Eye (tissue), 1 donor: ENCODE measurements at places on chromosomes 4 and X.

DNA sequence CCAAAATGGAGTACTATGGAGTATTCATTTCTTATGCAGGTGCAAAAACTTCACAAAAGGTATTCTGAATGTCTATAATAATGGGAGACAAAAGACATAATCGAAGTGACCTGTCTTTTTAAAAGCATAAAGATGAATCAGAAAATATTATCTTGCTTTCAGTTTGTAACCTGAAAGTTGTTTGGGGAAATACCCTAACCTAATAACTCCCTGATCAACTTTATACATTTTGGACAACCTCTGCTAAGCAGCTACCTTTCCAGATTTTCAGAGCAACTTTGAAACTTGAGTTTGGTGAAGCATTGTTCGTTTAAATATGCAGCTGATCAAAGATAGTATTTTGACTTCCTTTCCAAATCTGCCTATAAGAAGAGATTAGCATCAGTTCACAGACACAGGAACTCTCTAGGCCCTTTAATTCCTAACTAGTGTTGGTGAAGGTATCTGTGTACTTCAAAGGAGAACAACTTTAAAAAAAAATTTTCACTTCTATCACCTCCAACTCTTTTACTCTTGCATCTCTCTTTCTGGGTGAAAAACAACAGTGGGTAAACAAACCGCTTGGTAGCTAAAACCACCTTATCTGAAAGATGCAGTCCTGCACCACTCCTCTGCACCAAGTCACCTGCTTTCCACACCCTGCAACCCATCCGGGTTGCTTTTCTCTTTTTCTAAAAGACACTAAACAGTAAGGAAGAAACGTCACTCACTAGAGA is 26.5 kb downstream of the CD40LG start:
- no peak for DNase-seq

DNA sequence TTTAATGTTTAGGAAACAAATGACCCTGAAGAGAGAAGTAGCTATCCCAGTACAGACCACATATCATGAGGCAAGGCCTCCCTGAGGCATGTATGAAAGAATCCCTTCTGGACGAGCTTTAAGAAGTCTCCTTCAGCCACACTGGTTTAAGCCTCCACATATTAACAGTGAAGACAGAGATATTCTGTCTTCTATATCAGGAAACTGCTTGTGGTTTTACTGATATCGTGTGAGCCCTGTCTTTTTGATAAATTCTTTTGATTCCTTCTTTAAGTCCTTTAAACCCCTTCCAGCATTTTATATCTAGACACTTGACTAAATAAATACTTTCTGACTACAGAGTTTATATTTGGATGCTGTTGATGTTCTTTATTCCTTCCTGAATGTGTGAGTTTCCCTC is 45.9 kb upstream of the GPC4 start:
- no peak for DNase-seq

DNA sequence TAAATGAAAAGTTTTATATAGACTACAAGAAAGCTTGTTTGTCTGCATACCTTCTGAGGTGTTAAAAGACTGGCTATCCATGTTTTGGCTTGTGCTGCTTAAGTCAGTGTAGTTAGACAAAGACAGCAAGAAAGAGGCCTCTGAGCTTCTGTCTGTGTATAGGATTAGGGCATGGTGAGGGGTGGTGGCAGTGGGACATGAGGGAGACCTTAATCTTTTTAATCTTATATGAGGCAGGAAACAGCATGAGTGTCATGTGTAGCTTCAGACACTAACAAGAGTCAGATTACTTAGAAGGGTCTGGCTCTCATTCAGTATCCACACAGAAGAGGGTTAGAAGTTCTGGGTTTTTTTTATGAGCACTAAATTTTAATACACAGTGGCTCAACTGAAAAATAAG is 213.3 kb downstream of the GABRG1 start:
- no peak for DNase-seq

- peak; percentile 22 for DNase-seq
Observed at GRCh38 chr4:3760841-3761240, 5.3 kb upstream of the ADRA2C start.

GRCh38 chr4:38935391-38936073 is 67.9 kb downstream of the FAM114A1 start:
- DNase-seq = peak; percentile 84

DNA sequence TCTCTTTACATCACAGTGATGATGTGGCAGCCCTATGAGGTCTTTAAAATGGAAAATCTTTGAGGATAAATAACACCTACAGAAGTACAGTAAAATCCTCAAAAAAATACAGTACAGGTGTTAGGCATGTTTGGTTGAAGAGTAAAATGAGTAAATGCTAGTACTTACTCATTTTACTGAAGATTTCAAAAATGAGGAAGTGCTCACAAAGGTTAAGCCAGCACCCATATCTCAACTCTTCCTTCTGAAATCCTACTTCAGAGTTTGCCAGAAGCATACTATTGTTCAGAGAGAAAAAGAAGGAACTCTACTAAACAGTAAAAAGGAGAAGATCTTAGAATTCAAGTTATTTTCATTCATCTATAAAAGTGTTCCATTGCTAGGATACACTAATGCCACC is 130.9 kb downstream of the CBR4 start:
- DNase-seq = no peak
